ENCODE measurements at places on chromosomes 4 and X. TPM values are rescaled to one million over a fixed set of nuclear protein-coding genes. Genes with fewer than 3 reads are reported as not detected.

DNA sequence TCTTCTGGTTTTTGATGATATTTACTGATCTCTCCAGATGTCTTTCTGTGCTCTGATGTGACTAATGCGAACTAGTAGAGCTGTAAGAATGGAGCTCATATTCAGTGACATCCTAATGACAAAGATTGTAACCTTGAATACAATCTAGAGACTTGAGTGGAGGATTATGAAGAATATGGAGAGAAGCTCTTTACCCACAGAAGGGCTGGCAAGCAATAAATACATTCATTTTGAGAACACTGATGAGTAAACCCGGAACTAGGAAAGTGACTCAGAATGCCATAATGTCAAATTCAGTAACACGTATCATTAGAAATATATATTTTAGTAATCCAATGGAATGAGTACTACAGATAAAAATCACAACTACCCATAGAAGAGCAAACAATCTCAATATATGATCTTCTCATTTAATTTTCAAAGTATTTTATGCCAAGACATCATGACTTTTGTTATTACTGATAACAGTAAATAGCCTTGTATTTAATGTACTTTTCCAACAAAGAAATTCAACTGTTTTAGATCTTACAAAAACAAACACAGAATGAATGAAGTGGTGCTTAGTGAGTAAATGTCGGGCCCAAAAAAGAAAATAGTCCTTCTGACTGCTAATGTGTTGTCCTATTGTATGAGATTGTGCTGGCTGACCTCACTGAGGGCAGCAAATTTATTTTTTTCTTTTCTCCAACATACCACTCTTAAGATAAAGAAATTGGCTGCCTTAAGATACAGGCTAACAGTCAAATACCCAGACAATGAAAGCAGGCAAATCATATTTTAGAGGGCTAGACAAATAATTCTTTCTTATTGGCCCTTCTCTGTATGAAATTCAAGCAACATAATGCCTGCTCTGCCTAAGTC lies 49.2 kb upstream of the HDAC8 start:
- DNase-seq: no peak

GRCh38 chrX:47746446-47746845 lies 87.5 kb upstream of the UXT start:
- DNase-seq: no peak

- DNase-seq: no peak
These were observed 4.7 kb upstream of the CD40LG start for GRCh38 chrX:136643243-136643642.

GRCh38 chr4:163703251-163703650 lies 208.8 kb downstream of the TMA16 start:
- DNase-seq: no peak

GRCh38 chr4:70687392-70687791 lies 940 bp upstream of the UTP3 start:
- no peak for DNase-seq

DNA sequence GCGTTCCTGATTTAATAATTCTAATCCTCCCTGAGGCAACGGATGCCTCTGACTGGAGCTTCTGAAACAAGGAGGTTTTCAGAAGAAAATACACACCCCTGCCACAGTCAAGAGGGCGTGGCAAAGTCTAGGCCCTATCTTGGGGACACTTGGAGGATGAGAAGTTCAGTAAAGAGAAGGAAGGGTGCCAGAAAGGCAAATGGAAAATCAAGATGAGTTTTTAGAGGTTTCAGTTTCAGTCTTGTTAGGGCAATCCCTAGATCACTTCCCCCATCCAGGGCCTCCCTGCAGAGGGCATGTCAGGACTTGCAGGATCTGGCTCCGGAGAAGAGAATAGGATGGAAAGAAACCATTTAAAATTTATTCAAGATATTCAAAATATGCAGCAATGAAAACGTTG lies 28.5 kb upstream of the FGF2 start:
- peak; percentile 61 for DNase-seq

DNA sequence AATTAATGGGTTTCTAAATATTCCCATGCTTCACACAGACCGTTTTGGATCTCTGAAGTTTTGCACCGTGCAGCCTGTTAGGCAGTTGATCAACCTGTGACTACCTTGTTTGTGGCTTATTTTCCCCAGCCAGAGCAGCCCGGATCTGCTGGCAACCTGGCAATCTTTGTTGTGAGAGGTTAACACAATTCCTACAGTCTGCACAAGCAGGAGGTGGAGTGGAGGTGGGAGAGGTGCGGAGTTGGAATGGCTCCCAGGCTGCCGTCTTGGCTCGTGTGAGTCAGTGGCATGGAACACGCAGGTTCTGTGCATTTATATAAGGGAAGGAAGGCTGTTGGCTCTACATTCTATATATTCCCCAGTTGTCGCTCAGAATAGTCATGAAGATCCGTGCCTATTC lies 70.9 kb upstream of the STOX2 start:
- DNase-seq: no peak

- no peak for DNase-seq
These were observed 6.8 kb downstream of the HNRNPDL start for GRCh38 chr4:82423245-82424054.

Gene TRPC3
- 1.1 TPM for polyA plus RNA-seq

Gene UGT2B15
- polyA plus RNA-seq: not detected

Gene ADH1B
- 10.5 TPM for polyA plus RNA-seq

Gene NPY2R
- not detected for polyA plus RNA-seq

Data from muscle of arm (tissue), 14 donors.